Liver (tissue), 10 donors: ENCODE measurements at places on chromosomes 7 and 10. TPM values are rescaled to one million over a fixed set of nuclear protein-coding genes. Genes with fewer than 3 reads are reported as not detected.

Gene TAS2R16
- total RNA-seq = not detected

Gene POR
- 571 TPM for total RNA-seq

Gene PDIA4
- total RNA-seq = 201 TPM

Gene AKR1C2
- total RNA-seq = 63.8 TPM

Gene HOXA4
- total RNA-seq = 0.17 TPM

Gene WDR86
- total RNA-seq = 4.9 TPM

Gene CFAP70
- total RNA-seq = 0.98 TPM

DNA sequence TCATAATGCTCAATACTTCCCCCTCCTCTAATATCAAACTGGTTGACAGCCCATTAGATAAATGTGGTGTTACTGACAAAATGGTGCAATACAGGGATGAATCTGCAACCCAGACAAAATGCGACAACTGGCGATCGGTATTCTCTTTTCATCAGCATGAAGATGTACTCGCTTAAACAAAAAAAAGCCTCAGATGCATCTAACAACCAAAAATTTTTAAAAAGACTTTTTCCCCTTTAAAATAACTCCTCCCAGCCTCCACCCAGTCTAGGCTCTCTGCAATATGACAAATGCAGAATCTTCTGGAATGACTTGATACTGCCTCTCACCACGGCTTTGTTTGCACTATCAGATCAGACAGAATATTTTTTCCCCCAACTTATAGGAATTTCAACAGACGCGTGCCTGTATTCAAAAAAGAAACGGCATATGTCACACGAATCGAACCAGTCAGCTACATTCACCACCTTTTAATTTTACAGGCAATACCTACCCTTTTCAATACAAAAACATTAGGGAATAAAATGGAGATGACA lies 1.2 kb downstream of the YWHAG start:
- H3K27ac ChIP-seq = peak overlapping the region; percentile 99
- peaks cover 16% of the 10 kb centered on the region for H3K4me1 ChIP-seq
- H3K27me3 ChIP-seq = no peaks in the 10 kb centered on the region
- H3K4me3 ChIP-seq = peak overlapping the region; percentile 86
- DNase-seq = no peak
- H3K36me3 ChIP-seq = no peaks in the 10 kb centered on the region

- no peak overlapping the region for H3K4me3 ChIP-seq
- DNase-seq = no peak
- no peaks in the 10 kb centered on the region for H3K27me3 ChIP-seq
Measured at GRCh38 chr7:132546366-132547127, 29.7 kb downstream of the PLXNA4 start.

- no peaks in the 10 kb centered on the region for H3K27me3 ChIP-seq
- peaks cover 3% of the 10 kb centered on the region for H3K4me1 ChIP-seq
- H3K4me3 ChIP-seq = no peak overlapping the region
- H3K36me3 ChIP-seq = no peaks in the 10 kb centered on the region
- peak overlapping the region; percentile 23 for H3K27ac ChIP-seq
Measured at GRCh38 chr7:106415433-106415832, 130.7 kb upstream of the NAMPT start.

DNA sequence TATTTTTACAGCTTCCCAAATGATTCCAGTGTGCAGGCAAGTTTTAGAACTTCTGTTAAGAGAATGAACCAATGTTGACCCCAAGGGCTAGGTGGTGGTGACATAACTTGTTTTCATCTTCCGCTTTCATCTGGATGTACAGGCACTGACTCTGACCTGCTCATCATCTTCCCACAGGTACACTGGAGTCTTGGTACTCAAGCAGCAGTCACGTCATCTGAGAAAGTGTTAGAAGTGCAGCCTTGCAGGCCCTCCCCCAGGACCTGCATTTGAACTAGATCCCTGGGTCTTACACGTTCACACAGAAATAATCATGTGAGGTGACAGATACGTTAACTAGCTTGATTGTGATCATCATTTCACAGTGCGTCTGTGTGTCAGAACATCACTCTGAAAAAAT lies 212.2 kb downstream of the CELF2 start:
- no peak for DNase-seq
- no peak overlapping the region for H3K27ac ChIP-seq
- H3K27me3 ChIP-seq = no peaks in the 10 kb centered on the region
- H3K36me3 ChIP-seq = no peaks in the 10 kb centered on the region
- no peak overlapping the region for H3K4me3 ChIP-seq

GRCh38 chr7:26861050-26861449 lies 3.3 kb downstream of the SKAP2 start:
- no peak overlapping the region for H3K27ac ChIP-seq
- no peak overlapping the region for H3K4me3 ChIP-seq
- no peaks in the 10 kb centered on the region for H3K4me1 ChIP-seq
- H3K27me3 ChIP-seq = peaks cover 8% of the 10 kb centered on the region

- H3K36me3 ChIP-seq = no peaks in the 10 kb centered on the region
- DNase-seq = no peak
- no peak overlapping the region for H3K27ac ChIP-seq
- H3K4me3 ChIP-seq = no peak overlapping the region
- no peaks in the 10 kb centered on the region for H3K4me1 ChIP-seq
Measured at GRCh38 chr10:97023401-97024167, 162.2 kb downstream of the SLIT1 start.

DNA sequence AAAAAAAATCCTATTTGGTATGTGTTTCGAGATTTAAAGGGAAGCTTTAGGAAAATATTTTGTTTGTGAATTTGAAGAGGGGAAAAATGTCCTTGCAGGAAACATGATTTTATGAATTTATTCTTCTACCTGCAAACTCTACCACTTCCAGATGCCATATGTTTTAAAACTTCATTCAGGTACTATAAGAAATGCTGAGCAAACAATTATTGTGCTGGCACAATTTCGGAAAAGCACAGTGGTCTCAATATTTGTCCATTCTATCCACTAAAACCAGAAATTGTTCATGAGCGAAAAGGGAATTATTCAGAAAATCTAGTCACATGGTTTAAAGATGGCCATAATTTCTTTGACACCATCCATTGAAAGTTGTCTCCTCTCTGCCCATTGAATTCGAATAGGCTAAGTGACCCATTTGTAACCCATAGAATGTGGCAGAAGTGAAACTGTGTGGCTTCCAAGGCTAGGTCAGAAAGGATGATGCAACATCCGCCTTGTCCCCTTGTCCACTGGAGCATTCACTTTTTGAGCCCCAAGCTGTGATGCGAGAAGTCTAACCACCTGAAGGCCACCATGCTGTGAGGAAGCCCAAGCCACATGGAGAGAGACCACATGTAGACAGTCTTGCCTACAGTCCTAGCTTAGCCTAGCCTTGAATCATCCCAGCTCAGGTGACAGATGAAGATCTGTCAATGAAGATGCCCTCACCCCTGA lies 189.8 kb upstream of the PRKCQ start:
- H3K4me3 ChIP-seq = no peak overlapping the region
- DNase-seq = no peak
- no peak overlapping the region for H3K27ac ChIP-seq
- no peaks in the 10 kb centered on the region for H3K36me3 ChIP-seq
- H3K4me1 ChIP-seq = no peaks in the 10 kb centered on the region

DNA sequence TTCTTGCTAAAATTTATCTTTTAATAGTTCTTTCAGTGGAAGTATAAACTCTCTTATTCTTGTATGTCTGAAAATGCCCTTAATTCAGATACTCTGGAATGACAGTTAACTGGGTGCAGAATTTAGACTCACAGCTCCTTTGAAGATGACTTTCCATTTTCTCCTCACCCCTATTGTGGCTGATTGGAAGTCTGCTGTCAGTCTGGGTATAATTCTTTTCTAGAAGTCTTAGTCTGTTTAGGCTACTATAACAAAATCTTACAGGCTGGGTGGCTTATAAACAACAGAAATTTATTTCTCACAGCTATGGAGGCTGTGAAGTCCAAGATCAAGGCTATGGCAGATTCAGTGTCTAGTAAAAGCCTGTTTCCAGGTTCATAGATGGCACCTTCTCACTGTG lies 145.2 kb upstream of the GDF10 start:
- no peaks in the 10 kb centered on the region for H3K27me3 ChIP-seq
- H3K4me3 ChIP-seq = no peak overlapping the region
- H3K36me3 ChIP-seq = no peaks in the 10 kb centered on the region
- H3K27ac ChIP-seq = no peak overlapping the region

DNA sequence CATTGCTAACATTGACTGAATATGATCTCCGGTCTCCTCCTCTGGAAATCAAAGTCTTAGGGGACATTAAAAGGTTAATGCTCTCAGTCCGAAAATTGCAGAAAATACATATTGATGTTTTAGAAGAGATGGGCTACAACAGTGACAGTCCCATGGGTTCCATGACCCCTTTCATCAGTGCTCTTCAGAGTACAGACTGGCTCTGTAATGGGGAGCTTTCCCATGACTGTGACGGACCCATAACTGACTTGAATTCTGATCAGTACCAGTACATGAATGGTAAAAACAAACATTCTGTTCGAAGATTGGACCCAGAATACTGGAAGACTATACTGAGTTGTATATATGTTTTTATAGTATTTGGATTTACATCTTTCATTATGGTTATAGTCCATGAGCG lies 39.2 kb downstream of the SAMD8 start:
- DNase-seq = no peak
- peaks cover 6% of the 10 kb centered on the region for H3K36me3 ChIP-seq
- no peak overlapping the region for H3K27ac ChIP-seq

DNA sequence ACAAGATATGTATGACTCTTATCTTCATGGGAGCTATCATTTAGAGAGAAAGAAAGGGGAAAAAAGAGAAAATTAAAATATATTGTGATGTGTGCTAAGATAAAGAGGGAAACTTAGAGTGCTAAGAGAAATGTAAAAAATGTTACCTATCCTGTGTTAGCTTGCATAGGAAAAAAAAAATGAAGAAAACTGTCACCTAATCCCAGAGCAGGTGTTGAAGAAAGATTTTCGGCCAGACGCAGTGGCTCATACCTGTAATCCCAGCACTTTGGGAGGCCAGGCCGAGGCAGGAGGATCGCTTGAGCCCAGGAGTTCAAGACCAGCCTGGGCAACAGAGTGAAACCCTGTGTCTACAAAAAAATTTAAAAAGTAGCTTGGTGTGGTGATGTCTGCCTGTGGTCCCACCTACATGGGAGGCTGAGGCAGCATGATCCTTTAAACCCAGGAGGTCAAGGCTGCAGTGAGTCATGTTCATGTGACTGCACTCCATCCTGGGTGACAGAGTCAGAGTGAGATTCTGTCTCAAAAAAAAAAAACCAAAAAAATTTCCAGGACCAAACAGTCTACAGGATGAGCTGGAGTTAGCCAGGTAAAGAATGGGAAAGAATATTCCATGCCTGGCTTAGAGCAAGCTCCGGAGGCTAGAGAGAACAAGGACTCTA lies 2.4 kb upstream of the MKLN1 start:
- no peak overlapping the region for H3K27ac ChIP-seq
- H3K27me3 ChIP-seq = no peaks in the 10 kb centered on the region
- no peaks in the 10 kb centered on the region for H3K36me3 ChIP-seq
- peaks cover 36% of the 10 kb centered on the region for H3K4me1 ChIP-seq

- no peak for DNase-seq
- H3K4me3 ChIP-seq = no peak overlapping the region
Measured at GRCh38 chr10:58575491-58575890, 62.8 kb downstream of the BICC1 start.

- DNase-seq = no peak
- H3K27me3 ChIP-seq = no peaks in the 10 kb centered on the region
- no peaks in the 10 kb centered on the region for H3K36me3 ChIP-seq
- peaks cover 12% of the 10 kb centered on the region for H3K4me1 ChIP-seq
- H3K4me3 ChIP-seq = no peak overlapping the region
Measured at GRCh38 chr7:5283421-5284303, 919 bp downstream of the SLC29A4 start.

DNA sequence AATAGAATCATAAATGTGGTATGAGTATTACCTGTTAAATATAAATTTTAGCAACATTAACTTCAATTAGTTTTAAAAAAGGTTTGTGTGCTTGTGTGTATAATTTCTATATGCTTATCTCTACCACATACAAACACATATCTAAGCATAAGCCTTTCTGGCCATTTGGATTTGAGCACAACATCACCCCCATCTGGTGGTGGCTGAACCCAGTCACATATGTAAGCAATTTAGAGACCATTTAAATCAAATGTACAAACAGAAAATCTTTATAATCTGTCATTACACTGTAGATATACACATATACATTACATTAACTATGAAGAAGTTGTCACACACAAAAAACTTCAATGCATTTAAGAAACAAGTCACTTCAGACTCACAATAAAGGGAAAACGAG lies 31.7 kb downstream of the GPR22 start:
- no peaks in the 10 kb centered on the region for H3K27me3 ChIP-seq
- no peak for DNase-seq
- H3K4me3 ChIP-seq = no peak overlapping the region
- H3K27ac ChIP-seq = no peak overlapping the region

- H3K36me3 ChIP-seq = no peaks in the 10 kb centered on the region
- H3K4me1 ChIP-seq = no peaks in the 10 kb centered on the region
- no peak overlapping the region for H3K27ac ChIP-seq
- no peak overlapping the region for H3K4me3 ChIP-seq
- no peak for DNase-seq
- H3K27me3 ChIP-seq = no peaks in the 10 kb centered on the region
Measured at GRCh38 chr10:100448951-100449350, 13.9 kb upstream of the WNT8B start.

DNA sequence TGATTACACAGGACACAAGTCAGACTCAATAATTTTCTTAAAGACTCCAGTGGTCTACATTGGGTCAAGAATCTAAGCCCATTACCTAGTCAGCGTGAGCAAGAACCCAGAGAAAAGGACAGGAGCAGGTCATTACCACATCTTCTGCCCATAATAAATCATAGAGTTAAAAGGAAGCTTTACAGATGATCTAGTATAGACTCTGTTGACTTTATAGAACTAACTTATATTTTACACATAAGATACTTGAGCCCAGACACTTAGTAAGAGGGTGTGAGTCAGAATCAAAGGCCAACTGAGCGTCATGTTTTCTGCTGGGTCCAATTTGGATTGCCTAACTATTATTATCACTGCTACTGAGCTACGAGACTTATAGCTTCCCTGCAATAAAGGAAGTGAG lies 206.1 kb upstream of the NPSR1 start:
- no peak for DNase-seq
- no peak overlapping the region for H3K4me3 ChIP-seq
- H3K27me3 ChIP-seq = no peaks in the 10 kb centered on the region
- no peaks in the 10 kb centered on the region for H3K4me1 ChIP-seq

- DNase-seq = no peak
- H3K4me1 ChIP-seq = peaks cover 5% of the 10 kb centered on the region
- H3K36me3 ChIP-seq = no peaks in the 10 kb centered on the region
- no peak overlapping the region for H3K27ac ChIP-seq
- H3K27me3 ChIP-seq = no peaks in the 10 kb centered on the region
- no peak overlapping the region for H3K4me3 ChIP-seq
Measured at GRCh38 chr10:132562177-132562915, 24.8 kb downstream of the INPP5A start.
